Neuronal stem cell (in vitro differentiated cells): ENCODE measurements at places on chromosomes 12 and 14.

- DNase-seq: no peak
These were observed 4.6 kb downstream of the FAM177A1 start for GRCh38 chr14:35050652-35051051.

DNA sequence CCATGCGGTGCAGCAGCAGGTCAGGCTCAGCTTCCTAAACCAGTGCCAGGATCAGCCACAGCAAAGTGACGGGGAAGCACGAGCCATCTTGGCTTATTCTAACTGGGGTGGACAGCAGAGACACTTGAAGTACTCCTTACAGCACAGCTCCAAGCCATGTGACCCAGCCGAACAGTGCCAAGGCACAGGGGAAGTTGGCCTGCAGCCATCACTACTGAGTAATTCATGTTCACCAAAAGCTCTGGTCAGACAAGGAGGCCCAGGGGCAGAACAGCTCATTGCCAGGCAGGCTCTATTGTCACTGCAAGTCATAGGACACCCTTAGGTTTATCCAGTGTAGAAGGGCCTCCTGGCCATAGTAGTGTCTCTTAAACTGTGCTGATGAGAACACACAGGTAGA, 23.4 kb upstream of the SLC35F4 start:
- DNase-seq: no peak

- DNase-seq: no peak
These were observed 30.0 kb downstream of the PELI2 start for GRCh38 chr14:56147986-56148901.

DNA sequence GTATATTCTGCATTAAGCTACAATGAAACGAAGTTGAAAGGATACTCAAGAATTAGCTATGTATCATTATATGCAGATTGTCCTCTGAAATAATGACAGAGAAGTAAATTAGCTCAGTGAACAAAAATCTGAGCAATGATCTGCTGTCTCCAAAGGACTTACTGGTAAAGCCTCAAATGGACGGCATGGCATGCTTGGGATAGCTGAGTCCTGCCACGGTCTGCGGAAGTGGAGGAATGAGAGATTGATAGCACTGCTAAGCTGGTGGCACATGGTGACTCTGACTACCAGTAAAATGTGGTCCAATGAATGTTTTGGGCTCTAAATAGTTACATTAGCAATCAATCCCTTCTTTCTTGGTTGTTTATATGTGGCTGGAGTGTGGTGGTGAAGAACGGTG, 3.7 kb upstream of the DENND5B start:
- DNase-seq: no peak

- DNase-seq: no peak
These were observed 126.3 kb upstream of the FGD4 start for GRCh38 chr12:32273063-32273522.

DNA sequence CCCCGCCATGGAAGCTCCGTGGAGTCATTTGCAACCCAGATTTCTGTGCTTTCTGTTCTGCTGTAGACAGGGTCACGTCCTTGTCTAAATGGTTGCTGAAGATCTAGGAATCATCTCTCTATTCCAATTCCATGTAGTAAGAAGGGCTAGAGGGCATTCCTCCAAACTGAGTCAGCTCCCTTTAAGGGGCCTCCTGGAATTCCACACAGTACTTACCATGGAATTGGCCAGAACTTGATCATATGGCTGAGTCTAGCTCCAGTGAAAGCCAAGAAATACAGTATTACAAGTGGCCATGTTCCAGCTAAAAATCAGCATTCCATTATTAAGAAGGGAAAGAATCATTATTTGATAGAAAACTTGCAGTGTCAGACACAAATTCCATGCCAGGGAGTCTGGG, 171.9 kb downstream of the PRKCH start:
- DNase-seq: no peak

- no peak for DNase-seq
These were observed 178.8 kb downstream of the DACT1 start for GRCh38 chr14:58816416-58817115.

DNA sequence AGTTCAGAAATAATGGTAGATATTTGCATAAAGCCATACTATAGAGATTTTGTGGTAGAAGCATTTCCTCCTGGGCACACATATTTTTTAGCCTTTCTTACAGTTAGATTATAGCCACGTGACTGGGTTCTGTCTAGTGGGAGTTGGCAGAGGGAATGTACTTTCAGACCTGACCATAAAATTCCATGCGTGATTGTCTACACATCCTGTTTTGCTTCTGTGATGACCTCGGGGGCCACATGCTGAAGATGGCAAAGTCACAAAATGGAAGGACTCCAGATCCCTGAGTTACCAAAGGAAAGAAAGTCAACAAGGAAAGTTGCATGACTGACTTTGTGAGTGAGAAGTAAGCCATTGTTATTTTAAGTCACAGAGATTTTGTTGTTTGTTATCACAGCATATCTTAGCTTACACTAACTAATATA, 14.6 kb upstream of the MIA2 start:
- no peak for DNase-seq
